IPS DF 6.9 (cell line): ENCODE measurements at places on chromosomes 7 and 10.

GRCh38 chr10:11539191-11539868 is 72.1 kb downstream of the USP6NL start:
- DNase-seq: no peak

GRCh38 chr7:139731802-139732470 is 45.9 kb downstream of the HIPK2 start:
- no peak for DNase-seq

DNA sequence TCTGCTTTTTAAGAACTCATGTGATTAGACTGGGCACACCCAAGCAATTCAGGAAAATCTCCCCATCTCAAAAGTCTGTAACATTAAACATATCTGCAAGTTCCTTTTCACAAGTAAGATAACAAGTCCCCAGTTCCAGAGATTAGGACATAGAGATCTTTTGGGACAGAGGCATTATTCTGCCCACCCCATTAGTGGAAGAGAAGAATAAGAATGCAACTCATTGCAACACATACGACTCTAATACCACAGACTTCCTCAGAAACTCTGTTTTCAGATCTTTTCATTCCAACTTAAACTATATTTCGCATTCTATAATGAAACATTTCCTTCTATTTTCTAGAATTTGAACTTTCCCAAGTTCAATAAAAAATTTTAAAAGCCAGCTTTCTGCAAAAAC is 137.7 kb downstream of the SEMA3C start:
- DNase-seq: no peak

GRCh38 chr10:118767297-118768040 is 12.7 kb upstream of the CACUL1 start:
- no peak for DNase-seq

DNA sequence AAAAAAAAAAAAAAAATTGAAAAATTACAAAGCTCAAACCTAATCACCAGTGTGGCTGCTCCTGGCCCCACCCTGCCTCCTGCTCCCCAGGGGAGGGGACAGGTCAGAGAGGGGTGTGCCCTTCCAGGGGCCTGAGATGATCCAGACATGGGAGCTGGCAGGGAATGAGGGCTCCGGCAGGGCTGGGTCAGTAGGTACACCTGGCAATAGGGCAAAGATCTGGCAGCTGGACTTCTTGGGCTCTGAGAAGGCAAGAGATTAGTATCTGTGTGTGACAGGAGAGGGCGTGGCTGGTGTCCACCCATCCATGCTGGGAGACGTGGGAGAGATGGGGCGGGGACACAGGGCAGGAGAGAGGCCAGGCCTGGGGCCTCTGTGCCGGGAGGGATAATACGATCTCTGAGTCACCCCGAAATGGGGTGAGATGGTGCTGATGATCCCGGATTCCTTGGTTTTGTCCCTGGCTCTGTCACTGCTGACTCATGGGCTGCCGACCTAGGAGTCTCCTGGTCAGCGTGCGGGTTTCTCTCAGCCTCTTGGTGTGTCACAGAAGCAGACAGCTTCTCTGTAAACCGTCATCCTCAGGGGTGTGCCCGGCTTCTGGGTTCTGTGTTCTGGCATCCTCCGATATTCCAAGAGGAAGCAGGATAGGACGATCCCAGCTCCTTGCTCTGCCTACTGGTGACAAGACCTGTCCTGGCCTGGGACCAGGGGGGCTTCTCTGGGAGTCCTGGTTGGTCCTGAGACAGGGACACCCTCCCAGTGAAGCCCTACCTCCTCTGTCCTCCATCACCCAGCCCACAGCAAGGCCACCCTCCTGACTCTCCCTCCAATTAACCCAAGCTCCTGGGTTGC is 8.2 kb upstream of the CLDN4 start:
- no peak for DNase-seq

GRCh38 chr7:70266186-70266585 is 667.9 kb downstream of the AUTS2 start:
- DNase-seq: no peak

DNA sequence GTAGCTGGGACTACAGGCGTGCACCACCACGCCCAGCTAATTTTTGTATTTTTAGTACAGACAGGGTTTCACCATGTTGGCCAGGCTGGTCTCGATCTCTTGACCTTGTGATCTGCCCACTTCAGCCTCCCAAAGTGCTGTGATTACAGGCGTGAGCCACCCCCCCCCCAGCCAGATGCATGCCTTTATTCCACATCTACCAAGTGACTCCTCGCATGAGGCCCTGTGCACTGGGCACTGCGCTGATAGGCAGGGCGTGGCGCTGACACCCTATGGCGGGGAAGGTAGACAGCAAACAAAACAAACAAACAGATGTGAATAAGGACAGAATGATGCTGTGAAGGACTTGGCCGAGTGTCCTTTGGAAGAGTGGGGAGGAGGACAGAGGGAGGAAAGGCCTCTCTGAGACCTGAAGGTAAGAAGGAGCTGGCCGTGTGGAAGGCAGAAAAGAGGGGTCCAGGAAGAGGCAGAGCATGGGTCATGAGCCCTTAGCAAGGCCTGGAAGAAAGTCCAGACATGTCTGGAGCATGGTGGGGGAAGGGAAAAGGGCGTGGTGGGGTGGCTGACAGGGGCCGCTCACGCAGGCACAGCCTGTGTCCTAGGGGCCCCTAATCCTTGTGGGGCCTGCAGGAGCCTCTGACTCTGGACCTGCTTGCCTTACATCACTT is 47.5 kb upstream of the CACUL1 start:
- DNase-seq: no peak

DNA sequence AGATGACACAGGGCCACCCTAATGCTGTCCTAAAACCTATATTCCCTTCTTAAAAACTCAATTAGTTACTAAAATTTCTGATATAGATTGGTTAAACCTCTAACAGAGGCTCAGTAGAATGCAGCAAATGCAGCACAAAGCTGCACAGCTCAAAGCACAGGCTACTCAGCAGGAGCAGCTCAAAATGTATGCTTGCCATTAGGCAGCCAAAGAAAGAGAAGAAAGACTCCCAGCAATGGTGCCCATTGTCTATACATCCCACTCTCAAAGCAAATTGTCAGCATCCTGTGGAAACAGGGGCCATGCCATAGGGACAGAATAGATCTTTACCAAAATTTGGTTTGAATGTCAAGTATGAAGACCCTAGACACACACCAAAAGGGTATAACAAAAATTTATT is 73.5 kb downstream of the TFPI2 start:
- DNase-seq: no peak

DNA sequence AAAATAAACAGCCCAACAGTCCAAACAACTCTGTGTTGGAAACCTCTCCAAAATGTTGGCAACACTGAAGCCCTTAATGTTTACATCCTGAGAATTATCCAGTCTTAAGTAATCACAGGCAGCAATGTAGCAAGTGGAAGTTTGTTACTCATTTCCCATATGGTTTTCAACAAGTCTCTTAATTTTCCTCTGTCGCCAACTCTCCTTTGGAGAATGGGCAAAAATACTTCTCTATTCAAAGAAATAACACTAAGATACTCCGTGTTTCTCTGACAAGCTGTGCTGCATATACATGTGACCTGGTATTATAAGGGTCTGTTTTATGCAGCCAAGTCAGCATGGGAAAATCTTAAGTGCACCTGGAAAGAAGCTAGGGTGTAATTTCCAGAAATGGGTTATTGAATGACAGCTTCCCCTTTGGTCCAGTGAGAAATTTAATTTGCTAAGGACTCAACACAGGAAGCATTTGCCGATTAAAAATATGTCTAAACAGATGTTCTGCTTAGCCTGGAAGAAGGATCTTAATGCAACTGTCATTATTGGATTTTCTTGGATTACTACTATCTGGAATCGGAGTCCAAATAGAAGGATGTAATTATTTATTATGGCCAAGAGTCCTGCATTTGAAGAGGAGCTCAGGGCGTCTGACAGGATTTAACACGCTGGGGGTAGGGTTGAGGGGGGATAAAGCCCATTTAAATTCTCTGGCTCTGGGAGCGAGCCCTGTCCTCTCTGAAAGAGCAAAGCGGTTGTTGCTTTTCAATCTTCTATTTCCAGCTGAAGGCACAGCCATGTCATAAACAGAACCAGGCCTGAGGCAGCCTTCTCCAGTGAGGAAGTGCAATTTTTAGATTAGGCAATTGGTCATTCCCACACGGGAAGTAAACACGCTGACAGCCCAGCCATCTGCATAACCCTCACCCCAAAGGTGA is 73.1 kb downstream of the TLL2 start:
- no peak for DNase-seq

- no peak for DNase-seq
Measured at GRCh38 chr7:127890726-127891125, 140.5 kb downstream of the LRRC4 start.
